Naive thymus-derived CD4-positive, alpha-beta T cell (primary cell): ENCODE measurements at places on chromosomes 2 and 18. TPM values are rescaled to one million over a fixed set of nuclear protein-coding genes. Genes with fewer than 3 reads are reported as not detected.

Gene LONRF2
- polyA plus RNA-seq = not detected

Gene ATOH8
- polyA plus RNA-seq = not detected

Gene PTPRM
- polyA plus RNA-seq = 3.8 TPM

Gene CLEC4F
- polyA plus RNA-seq = not detected
